Activated CD4-positive, alpha-beta memory T cell treated with anti-CD3 and anti-CD28 coated beads for 36 hours (primary cell): ENCODE measurements at places on chromosomes 3 and 15. TPM values are rescaled to one million over a fixed set of nuclear protein-coding genes. Genes with fewer than 3 reads are reported as not detected.

GRCh38 chr15:88814393-88814792 is 11.2 kb downstream of the ACAN start:
- H3K36me3 ChIP-seq, result no peaks in the 10 kb centered on the region
- H3K27me3 ChIP-seq, result peaks cover 13% of the 10 kb centered on the region
- H3K27ac ChIP-seq, result no peak overlapping the region
- H3K4me1 ChIP-seq, result no peaks in the 10 kb centered on the region

- no peaks in the 10 kb centered on the region for H3K27me3 ChIP-seq
- no peak overlapping the region for H3K27ac ChIP-seq
- DNase-seq, result no peak
- H3K4me1 ChIP-seq, result peaks cover 2% of the 10 kb centered on the region
- H3K36me3 ChIP-seq, result peaks cover under 1% of the 10 kb centered on the region
- no peak overlapping the region for H3K4me3 ChIP-seq
Measured at GRCh38 chr15:51536965-51537574, 85.5 kb downstream of the DMXL2 start.

GRCh38 chr3:59978979-59979378 is 929.2 kb upstream of the CFAP20DC start:
- peak overlapping the region; percentile 74 for H3K27ac ChIP-seq
- H3K27me3 ChIP-seq, result no peaks in the 10 kb centered on the region
- H3K4me3 ChIP-seq, result no peak overlapping the region
- peaks cover 37% of the 10 kb centered on the region for H3K4me1 ChIP-seq
- peak; percentile 40 for DNase-seq

- no peaks in the 10 kb centered on the region for H3K27me3 ChIP-seq
- no peak for DNase-seq
- no peaks in the 10 kb centered on the region for H3K36me3 ChIP-seq
- no peaks in the 10 kb centered on the region for H3K4me1 ChIP-seq
- no peak overlapping the region for H3K4me3 ChIP-seq
Measured at GRCh38 chr3:152811974-152812760, 22.8 kb upstream of the P2RY1 start.

GRCh38 chr3:124419303-124419702 is 310.9 kb upstream of the UMPS start:
- H3K4me1 ChIP-seq, result no peaks in the 10 kb centered on the region
- no peak overlapping the region for H3K27ac ChIP-seq
- H3K27me3 ChIP-seq, result no peaks in the 10 kb centered on the region

DNA sequence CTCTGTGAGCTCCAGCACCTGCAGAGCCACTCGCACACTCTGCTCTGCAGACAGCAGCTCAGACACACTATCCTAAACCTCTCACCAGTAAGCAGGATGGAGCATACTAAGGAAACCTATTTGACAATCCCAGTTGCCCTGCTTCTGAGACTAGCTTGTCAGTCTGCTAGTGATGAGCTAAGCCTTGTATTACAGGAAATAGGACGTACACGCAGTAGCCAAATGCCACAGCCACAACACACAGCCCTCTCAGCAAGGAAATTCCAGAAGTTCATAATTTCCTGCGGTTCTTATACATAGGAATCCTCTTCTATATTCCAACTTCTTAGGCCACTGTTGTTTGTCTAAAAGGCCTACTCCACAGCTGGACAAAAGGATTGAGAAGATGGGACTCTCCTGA is 74.5 kb downstream of the MYLK start:
- no peaks in the 10 kb centered on the region for H3K4me1 ChIP-seq
- no peak overlapping the region for H3K27ac ChIP-seq
- H3K4me3 ChIP-seq, result no peak overlapping the region
- H3K36me3 ChIP-seq, result no peaks in the 10 kb centered on the region
- no peak for DNase-seq
- H3K27me3 ChIP-seq, result no peaks in the 10 kb centered on the region

DNA sequence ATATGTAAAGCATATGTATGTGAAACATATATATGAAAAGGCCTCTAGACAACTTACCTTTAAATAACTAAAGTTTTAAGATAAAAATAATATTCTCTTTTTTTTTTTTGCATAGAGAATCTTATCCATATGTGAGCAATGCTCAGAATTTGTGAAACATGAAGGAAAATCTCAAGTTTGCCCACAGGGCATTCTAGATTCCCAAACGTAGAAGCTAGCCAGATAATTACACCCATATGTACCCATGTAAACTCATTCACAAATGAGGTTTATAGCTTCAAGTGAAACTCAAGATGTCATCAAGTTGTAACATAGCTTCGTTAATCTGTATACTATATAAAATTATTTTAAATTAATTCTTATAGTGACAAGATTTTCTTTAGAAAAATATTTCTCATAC is 537.3 kb upstream of the NR2F2 start:
- peaks cover 1% of the 10 kb centered on the region for H3K27me3 ChIP-seq
- no peaks in the 10 kb centered on the region for H3K36me3 ChIP-seq
- no peaks in the 10 kb centered on the region for H3K4me1 ChIP-seq
- H3K27ac ChIP-seq, result no peak overlapping the region
- no peak overlapping the region for H3K4me3 ChIP-seq

DNA sequence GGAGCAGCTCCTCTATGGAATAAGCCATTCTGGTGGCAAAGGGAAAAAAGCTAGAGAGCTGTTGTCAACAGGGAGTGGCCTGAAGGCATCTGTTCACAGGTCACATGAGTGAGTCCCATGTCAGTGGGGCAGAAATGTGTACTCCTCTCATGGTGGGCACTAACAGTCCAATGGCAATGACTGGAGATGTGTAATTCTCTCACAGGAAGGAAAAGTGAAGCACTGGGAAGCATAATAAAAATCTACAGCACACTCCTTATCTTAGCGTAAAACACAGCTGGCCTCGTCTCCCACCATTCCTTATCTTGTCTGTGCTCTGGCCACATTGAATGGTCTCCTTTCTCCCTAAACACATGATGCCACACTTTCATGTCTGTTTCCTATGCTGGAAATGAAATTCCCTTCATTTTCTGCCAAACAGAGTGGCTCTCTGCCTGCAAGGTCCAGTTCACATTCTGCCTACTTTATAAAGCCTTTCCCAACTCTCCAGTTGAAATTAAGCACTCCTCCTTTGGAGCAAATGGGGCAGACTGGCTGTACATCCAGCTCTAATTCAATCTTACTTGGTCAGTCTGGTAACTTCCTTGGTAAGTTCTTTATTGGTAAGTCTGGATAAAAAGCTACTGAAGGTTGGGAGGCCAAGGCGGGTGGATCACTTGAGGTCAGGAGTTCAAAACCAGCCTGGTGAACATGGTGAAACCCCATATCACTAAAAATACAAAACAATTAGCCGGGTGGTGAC is 139.8 kb downstream of the RPL22L1 start:
- H3K36me3 ChIP-seq, result no peaks in the 10 kb centered on the region
- H3K27ac ChIP-seq, result no peak overlapping the region
- no peaks in the 10 kb centered on the region for H3K4me1 ChIP-seq
- H3K27me3 ChIP-seq, result peaks cover 14% of the 10 kb centered on the region
- H3K4me3 ChIP-seq, result no peak overlapping the region

DNA sequence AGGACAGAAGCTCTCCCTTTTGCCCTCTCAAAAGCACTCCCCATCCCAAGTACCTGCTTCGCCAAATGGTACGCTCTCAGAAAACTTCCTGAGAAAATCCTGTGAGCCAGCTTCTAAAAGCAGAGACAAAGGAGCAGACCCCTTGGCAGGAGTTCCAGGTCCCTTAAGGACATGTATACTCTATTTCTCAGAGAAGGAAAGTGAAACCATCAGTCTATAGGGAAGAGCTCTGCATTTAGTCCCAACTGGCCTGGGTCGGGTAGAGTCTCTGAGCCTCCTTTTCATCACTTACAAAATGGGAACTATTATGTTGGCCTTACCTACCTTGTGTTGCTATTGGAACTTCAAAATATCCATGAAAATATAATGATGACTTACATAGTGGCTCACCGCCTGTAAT is 19.7 kb downstream of the DAPK2 start:
- DNase-seq, result no peak
- H3K4me3 ChIP-seq, result no peak overlapping the region
- H3K36me3 ChIP-seq, result no peaks in the 10 kb centered on the region
- peaks cover 2% of the 10 kb centered on the region for H3K27me3 ChIP-seq
- H3K27ac ChIP-seq, result no peak overlapping the region

Gene CCNB2
- 74.7 TPM for total RNA-seq

Gene LRTM1
- not detected for total RNA-seq

Gene SPESP1
- total RNA-seq, result 1.5 TPM

Gene FETUB
- total RNA-seq, result not detected

Gene EAF2
- total RNA-seq, result 14.8 TPM

Gene PIF1
- total RNA-seq, result 23.6 TPM
